ENCODE measurements at places on chromosomes 2 and 18.

DNA sequence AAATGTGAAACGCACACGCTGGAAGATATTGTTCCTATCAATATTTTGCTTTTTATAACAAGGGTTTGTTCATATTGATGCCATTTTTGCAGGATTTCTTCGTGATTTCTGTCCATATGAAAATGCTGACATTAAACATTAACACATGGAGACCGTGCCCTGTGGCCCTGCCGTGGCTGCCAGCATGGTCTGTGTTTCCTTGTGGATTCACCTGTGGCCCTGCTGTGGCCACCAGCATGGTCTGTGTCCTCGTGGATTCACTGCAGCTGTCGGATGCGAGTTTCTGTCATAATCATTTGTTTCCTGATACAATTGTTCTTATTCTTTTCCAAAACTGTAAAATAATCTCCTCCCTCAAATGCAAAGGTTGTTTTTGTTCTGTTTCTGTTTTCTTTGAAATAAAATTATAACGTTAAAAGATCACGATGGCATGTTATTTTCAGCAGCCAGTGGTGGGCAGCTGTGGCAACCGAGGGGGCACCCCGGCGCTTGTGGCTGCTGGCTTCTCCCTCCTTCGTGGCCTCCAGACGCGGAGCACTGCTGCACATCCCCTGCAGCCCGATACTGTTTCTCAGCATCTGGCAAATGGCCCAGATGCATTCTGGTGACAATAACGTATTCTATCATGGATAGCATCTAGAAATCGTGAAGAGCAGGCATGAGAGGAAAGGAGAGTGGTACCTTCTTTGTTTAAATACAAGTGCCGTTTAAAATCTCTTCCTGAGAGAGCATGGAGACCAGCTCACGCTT is 143.5 kb downstream of the PTGR3 start:
- peaks cover 5% of the 10 kb centered on the region for H3K36me3 ChIP-seq
- H3K27ac ChIP-seq: no peak overlapping the region
- DNase-seq: no peak
- H3K27me3 ChIP-seq: no peaks in the 10 kb centered on the region
- H3K4me1 ChIP-seq: no peaks in the 10 kb centered on the region

GRCh38 chr18:3511980-3512379 is 62.0 kb downstream of the TGIF1 start:
- DNase-seq: no peak
- H3K27ac ChIP-seq: no peak overlapping the region
- H3K4me3 ChIP-seq: no peak overlapping the region
- no peaks in the 10 kb centered on the region for H3K4me1 ChIP-seq

- DNase-seq: no peak
- H3K27ac ChIP-seq: no peak overlapping the region
- no peaks in the 10 kb centered on the region for H3K27me3 ChIP-seq
- H3K36me3 ChIP-seq: no peaks in the 10 kb centered on the region
- H3K4me1 ChIP-seq: no peaks in the 10 kb centered on the region
- no peak overlapping the region for H3K4me3 ChIP-seq
Observed at GRCh38 chr2:41622301-41622700, 425.5 kb upstream of the PKDCC start.

DNA sequence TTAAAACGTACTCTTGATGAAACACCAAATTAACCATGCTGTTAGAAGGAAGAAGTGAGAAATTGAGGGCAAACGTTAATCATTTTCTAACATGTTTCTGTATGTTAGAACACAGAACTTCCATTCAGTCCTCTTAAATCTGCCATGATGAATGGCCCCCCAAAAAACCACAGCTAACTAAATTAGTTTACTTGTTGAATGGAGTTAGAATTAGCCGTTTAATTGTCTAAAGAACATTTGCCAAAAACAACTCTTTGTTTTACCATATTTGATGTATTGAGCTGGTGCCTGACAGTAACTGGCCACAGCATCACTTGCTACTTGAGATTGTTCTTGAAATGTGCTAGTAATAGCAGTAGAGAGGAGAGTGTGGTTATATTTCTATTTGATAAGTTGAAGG is 12.7 kb downstream of the CCNYL1 start:
- no peak for DNase-seq
- peaks cover 26% of the 10 kb centered on the region for H3K4me1 ChIP-seq
- H3K27me3 ChIP-seq: no peaks in the 10 kb centered on the region
- no peak overlapping the region for H3K27ac ChIP-seq
- no peak overlapping the region for H3K4me3 ChIP-seq

GRCh38 chr2:231803501-231804138 is 17.4 kb downstream of the COPS7B start:
- H3K27ac ChIP-seq: no peak overlapping the region
- no peaks in the 10 kb centered on the region for H3K27me3 ChIP-seq
- H3K36me3 ChIP-seq: peaks cover 17% of the 10 kb centered on the region

GRCh38 chr2:26678035-26678434 is 14.5 kb upstream of the KCNK3 start:
- no peaks in the 10 kb centered on the region for H3K4me1 ChIP-seq
- H3K4me3 ChIP-seq: no peak overlapping the region
- no peak overlapping the region for H3K27ac ChIP-seq
- no peak for DNase-seq
- H3K36me3 ChIP-seq: no peaks in the 10 kb centered on the region

DNA sequence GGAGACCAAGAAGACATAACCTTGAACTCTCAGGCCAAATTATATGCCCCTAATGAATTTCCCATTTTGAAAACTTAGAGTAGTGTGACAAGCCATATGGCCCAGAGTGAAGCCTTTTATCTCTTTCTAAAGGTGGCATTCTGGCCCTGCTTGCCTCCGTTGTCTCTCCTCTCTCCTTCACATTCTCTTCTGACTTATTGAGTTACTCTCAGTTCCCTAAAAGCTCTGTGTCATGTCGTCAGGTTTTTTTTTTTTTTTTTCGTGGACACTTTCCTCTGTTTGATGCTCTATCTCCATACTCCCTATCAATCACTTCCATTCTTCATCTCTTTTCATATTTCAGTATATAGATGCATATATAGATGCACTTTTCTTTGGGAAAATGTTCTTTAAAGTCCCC is 128.1 kb upstream of the RPRM start:
- no peaks in the 10 kb centered on the region for H3K36me3 ChIP-seq
- no peak overlapping the region for H3K27ac ChIP-seq
- no peak for DNase-seq
- H3K4me1 ChIP-seq: no peaks in the 10 kb centered on the region
- H3K27me3 ChIP-seq: no peaks in the 10 kb centered on the region

GRCh38 chr2:37809931-37810570 is 115.0 kb upstream of the RMDN2 start:
- H3K4me3 ChIP-seq: no peak overlapping the region
- no peak overlapping the region for H3K27ac ChIP-seq
- H3K36me3 ChIP-seq: no peaks in the 10 kb centered on the region
- DNase-seq: no peak

DNA sequence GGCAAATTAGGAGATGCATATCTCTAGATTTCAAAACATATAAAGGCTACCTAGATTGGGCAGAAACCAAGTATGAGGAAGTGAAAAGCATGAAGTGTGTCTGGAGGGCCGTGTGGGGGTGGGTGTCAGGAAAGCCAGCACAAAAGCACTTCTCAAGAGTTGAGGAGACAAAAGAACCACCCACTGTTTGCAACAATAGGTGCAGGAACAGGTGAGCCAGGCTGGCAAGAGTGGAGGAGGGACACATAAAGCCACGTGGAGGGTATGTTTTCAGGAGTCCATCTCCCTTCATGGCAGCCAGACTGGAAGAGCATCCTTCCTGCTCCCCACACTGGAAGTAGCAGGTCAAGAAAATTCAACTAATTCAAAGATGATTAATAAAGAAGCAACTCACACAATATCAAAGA is 96.4 kb downstream of the CERS6 start:
- no peaks in the 10 kb centered on the region for H3K27me3 ChIP-seq
- H3K27ac ChIP-seq: no peak overlapping the region
- no peaks in the 10 kb centered on the region for H3K36me3 ChIP-seq
- no peak overlapping the region for H3K4me3 ChIP-seq
- DNase-seq: no peak

DNA sequence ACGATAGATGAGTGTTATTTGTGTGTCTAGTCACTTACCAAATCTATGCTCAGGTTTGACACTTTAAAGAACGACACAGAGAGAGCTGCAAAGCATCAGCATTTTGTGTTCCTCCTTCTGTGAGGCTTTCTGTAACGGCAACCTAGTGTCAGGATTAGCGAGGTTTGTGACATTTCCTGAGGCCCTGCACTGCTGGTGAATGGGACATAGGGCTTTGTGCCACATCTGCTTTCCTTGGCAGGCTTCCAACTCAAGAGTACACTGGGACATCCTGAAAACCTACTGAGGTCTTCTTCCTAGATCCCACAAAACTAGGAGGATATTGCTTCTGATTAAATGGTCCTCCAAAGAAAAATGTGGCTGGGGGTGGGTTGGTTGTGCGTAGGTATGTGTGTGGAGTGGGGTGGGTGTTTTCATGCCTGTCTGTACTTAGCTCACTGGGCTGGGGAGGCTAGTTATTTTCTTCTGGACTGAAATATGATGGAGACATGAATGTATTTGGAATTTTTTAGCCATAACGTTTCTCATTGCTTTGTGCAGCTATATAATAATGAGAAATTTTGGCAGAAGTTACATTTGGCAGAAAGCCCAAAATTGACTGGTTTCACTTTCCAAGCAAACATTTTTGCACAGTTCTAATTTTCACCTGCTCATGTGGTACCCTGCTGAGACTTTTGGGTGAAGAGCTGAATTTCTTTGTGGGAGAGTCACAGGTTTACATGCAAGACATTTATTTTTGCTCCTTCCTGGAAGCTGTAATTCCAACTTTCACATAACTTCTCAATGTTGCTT is 308.4 kb downstream of the XIRP2 start:
- H3K36me3 ChIP-seq: no peaks in the 10 kb centered on the region
- peak; percentile 28 for DNase-seq
- H3K4me3 ChIP-seq: no peak overlapping the region
- no peak overlapping the region for H3K27ac ChIP-seq
- H3K4me1 ChIP-seq: peaks cover 14% of the 10 kb centered on the region

DNA sequence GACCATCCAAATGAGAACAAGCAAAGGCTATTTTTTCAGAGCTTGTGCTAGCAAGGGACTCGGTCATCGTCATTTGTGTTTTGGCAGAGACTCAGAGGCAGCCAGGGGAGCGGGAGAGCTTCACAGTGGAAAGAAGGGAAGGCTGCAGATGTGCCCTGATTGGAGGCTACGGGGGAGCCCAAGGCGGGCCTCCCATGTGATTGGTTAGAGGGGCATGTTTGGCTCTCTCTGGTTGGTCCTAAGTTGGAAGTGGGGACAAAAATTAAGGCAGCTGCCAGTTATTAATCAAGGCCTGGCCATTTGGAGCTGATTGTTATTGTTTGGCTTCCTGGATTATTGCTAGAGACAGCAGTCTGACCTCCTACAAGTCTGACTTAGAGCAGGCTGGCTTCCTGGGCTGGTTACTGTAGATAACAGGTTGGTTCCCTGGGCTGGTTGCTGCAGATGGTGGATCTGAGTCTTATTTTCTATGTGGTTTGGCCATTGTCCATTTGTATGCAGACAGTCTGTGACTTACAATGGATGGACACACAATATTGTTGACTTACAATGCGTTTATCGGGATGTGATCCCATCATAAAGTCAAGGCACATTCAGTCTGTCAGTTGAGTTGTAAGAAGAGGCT is 5.9 kb downstream of the FER1L5 start:
- H3K36me3 ChIP-seq: no peaks in the 10 kb centered on the region
- no peak for DNase-seq
- no peak overlapping the region for H3K4me3 ChIP-seq
- H3K27ac ChIP-seq: no peak overlapping the region
- H3K27me3 ChIP-seq: no peaks in the 10 kb centered on the region

DNA sequence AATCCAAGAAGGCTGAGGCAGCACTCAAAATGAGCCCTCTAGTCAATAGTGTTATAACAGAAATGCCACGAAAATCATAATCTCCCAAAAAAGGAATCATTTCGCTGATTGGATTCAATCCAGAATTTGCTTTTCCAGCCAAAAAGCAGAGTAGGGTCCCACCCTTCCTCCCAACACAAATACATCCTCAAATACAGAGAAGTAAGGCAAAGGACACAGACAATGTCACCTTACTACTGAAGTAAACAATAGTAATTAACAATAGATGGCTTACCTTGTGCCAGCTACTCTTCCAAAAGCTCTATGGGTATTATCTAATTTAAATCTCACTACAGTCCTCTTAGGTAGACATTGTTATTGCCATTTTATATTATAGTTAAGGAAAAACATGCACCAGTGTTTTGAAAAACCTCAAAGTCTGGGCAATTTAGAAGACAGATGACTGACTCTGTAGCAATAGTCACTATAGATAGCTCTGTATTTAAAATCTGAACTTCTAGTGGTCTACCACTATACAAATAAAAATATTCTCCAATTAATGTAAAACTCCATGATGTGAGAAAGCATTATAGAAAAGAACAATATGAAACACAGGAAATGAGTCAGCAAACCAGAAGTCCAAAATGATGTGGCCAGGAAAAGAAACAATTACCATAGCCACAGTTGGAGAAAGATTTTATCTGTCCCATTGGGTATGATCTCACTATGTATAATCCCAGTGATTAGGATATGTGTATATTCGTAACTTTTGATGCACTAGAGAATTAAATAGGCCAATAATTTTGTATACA is 305.0 kb upstream of the ERBB4 start:
- no peaks in the 10 kb centered on the region for H3K27me3 ChIP-seq
- H3K27ac ChIP-seq: no peak overlapping the region
- no peaks in the 10 kb centered on the region for H3K4me1 ChIP-seq
- no peaks in the 10 kb centered on the region for H3K36me3 ChIP-seq
- DNase-seq: no peak
- no peak overlapping the region for H3K4me3 ChIP-seq

DNA sequence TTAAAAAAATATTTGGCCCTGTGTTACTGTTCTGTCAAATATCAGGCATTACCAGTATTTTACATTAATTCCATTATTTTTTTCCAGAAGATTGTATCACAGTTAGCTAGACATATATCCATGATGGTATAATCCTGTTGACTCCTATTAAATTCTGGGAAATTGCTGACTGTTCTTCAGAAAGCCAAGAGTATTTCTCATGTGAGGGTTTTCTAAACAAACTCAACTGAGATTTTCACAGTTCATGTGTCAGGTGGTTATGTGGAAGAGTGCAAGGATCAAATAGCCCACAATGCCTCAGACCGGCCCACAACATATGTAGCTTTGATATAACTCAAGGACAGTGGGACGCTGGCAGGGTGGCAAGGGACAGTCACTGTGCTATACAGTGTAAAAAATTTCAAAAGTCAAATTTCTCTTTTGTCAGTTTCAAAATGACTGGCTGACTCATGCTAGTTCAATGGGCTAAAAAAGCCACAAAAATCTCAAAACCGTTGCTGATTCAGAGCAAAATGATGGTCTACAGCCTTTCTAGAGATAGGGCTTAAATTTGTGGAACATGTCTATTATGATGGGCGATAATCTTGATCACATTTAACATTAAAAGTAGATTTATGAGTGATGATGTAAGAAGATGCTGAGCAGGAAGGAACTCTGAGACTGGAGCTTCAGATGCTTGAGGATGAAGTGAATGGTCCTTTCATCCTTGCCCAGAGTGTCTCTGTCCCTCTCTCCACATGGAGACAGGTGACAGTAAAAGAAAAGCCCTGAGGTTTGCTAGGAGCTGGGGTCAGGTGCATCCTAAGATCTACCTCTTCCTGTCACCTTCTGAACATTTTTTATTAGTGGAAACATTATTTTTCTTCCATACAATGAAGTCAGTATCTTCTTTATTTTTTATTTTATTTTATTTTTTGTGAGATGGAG is 175.8 kb upstream of the PIEZO2 start:
- no peaks in the 10 kb centered on the region for H3K36me3 ChIP-seq
- H3K27me3 ChIP-seq: no peaks in the 10 kb centered on the region
- H3K4me1 ChIP-seq: peaks cover 10% of the 10 kb centered on the region
- H3K27ac ChIP-seq: no peak overlapping the region
- H3K4me3 ChIP-seq: no peak overlapping the region
